Stimulated activated CD8-positive, alpha-beta memory T cell treated with anti-CD3 and anti-CD28 coated beads, Interleukin-4, amount 100 ng/mL, for 1 hour (primary cell): ENCODE measurements at places on chromosomes 13 and 19.

- DNase-seq, result no peak
These were observed 708.8 kb downstream of the UQCRFS1 start for GRCh38 chr19:28504139-28504538.

DNA sequence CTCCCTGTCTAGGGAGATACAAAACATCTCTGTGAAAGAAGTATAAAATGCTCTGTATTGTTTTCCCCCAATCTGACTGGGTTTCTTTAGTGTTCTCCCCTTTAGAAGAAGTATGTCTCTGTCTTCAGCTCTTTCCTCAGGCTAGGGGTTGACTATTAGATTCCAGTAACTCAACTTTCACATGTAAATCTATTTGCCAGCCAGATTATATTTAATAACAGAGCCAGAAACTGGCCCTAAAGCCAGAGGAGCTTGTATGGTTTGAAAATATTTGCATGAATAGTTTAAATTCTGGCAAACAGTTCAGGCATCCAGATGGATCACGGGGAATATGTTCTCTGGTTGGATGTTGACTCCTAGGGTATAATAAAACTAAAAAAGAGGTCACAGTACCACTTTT is 22.3 kb upstream of the CYSLTR2 start:
- DNase-seq, result no peak

GRCh38 chr19:3108775-3109174 is 14.6 kb downstream of the GNA11 start:
- DNase-seq, result peak; percentile 35

DNA sequence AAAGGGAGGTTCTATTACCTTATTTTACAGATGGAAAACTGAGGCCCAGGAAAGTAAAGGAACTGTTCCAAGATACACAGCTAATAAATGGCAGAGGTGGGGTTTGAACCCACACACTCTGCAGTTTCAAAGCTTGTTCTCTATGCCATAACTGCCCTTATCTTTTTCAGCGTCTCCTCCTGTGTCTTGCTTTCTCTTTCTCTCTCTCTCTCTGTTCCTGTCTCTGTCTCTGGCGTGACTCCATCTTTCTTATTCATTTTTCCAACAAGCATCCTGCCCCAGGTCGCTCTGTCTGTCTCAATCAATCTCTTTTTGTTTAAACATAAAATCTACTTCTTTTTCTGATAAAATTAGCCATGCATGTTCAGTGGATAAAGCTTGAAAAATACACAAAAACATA is 3.2 kb upstream of the IFNL4 start:
- no peak for DNase-seq
